SK-N-MC (cell line): ENCODE measurements at places on chromosomes 2 and 18.

- DNase-seq, result no peak
These were observed 12.5 kb downstream of the INPP4A start for GRCh38 chr2:98457045-98457696.

GRCh38 chr2:181763423-181763822 is 83.1 kb upstream of the NEUROD1 start:
- DNase-seq, result no peak

DNA sequence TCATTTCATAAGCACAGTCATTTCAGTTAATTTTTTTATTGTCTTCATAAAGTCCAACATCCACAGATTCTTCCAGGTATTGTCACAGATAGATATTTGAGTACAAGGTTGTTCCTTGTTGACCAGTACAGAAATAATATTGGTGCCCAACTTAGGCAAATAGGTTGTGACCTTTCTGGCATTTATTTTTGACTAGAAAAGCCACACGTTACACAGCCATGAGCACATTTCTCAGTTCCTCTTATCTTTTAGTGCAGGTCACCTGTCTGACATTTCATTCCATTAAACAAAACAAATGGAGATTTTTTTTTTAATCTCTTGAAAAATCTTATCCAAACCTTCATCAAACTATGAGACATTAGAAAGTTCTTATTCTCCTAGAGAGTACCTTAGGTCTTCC is 428.8 kb downstream of the ZNF521 start:
- no peak for DNase-seq

- no peak for DNase-seq
These were observed 75.3 kb downstream of the GORASP2 start for GRCh38 chr2:171004363-171004762.

DNA sequence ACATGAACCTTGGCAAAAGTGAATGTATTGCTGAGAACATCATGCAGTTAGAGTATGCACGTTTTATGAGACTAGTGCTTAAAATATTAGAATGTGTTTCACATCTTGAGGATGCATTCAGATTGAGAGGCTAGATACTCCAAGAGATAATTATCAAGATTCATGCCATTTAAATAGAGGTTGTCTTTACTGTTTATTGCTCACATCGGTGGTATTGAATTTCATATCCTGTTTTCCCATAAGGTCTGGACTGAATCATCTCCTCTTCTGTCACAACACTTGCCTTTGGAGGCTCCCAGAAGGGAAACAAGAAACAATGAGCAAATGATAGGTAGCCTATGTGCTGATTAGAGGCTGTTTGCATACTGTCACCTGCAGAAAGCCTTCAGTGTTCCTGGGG is 83.8 kb downstream of the CLHC1 start:
- DNase-seq, result no peak
